ENCODE measurements at places on chromosomes 12 and 14.

DNA sequence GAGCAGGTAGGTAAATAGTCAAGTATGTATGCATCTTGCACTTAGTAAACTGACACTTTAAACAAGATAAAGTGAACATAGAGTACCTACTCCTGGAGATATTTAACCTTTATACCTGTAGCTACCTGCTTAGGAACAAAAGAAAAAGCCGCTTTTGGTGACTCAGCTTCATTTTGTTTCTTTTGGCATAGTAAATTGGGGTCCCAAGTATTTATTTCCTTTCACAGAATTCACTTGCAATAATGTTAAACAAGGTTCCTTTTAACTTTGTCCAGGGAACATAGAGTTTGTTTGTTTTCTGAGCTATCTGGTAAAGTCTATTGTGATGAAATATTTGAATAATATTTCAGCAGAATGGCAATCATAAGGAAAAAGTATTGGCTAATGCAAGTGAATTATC lies 20.0 kb downstream of the SLCO1B3 start:
- no peak for DNase-seq

GRCh38 chr12:40078266-40078665 lies 27.6 kb downstream of the SLC2A13 start:
- no peak for DNase-seq

DNA sequence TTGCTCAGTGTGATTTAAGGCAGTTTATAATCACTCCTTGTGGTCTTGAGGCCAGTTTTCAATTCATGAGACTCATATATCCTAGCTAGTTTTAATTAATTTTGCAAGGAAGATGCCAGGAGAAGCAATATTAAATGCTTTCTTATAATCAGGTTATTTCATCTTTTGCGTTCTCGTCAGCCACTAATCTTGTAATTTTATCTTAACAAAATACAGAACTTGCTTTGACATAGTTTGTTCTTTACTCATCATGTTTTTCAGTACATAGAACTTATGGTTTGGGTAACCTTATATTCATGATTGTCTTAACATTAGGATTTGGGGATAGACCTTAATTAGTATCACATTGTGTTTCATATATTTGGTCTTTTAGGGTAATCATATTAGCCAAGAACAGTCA lies 76.0 kb downstream of the LIN52 start:
- no peak for DNase-seq

DNA sequence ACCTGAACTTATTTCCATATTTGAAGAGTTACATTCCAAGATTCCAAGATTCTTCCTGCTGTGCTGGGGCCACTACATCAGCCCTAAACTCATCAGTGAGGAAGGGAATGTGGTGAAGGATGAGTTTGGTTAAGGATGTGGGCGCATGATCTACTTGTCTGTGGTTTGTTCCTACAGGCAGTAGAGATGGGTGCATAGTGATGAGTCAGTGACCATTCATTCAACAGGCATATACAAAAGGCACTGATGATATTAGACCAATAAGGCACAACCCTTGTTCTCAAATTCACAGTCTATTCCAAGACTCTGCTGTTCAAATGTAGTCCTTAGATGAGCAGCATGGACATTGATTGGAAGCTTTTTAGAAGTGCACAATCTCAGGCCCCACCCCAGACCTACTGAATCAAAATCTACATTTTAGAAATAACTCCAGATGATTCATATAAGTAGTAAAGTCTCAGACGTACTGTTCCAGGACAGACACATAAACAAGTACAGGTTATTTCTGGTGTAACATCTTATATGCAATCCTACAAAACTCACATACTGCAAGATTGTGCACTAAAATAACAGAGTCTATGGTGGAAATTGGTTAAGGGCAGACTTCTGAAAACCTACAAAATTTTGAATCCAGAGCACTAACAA lies 47.7 kb upstream of the MAP3K9 start:
- no peak for DNase-seq

DNA sequence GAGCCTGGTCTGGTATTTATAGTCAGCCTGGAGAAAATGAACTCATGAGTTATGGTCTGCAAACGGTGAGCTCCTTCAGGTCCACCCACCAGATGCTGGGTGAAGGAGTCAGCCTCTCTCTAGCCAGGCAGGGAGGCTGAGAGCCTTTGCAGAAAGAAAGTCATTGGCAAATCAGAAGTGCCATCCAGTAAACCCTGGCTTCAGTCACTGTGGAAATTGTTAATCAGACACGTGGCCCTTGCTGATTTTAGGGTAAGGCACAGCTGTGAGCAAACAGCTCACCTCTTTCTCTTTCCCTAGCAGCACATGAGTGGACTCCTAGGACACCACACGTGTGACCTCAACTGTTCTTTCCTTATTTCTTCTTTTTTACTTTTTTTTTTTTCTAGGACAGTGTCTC lies 44.9 kb downstream of the CHST11 start:
- no peak for DNase-seq

DNA sequence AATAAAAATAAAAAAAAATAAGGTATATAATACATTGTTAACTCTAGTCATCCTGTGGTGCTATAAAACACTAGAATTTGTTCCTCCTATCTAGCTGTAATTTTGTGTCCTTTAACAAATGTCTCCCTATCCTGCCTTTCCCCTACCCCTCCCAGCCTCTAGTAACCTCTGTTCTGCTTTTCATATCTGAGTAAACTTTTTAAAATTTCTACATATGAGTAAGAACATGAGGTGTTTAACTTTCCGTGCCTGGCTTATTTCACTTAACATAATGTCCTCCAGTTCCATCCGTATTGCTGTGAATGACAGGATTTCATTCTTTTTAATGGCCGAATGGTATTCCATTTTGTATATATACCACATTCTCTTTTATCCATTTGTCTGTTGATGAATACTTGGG lies 71.3 kb upstream of the GNG2 start:
- no peak for DNase-seq

GRCh38 chr14:104560586-104560945 lies 19.0 kb upstream of the C14orf180 start:
- no peak for DNase-seq

GRCh38 chr14:82778008-82778590 lies 1244.4 kb upstream of the SEL1L start:
- no peak for DNase-seq

DNA sequence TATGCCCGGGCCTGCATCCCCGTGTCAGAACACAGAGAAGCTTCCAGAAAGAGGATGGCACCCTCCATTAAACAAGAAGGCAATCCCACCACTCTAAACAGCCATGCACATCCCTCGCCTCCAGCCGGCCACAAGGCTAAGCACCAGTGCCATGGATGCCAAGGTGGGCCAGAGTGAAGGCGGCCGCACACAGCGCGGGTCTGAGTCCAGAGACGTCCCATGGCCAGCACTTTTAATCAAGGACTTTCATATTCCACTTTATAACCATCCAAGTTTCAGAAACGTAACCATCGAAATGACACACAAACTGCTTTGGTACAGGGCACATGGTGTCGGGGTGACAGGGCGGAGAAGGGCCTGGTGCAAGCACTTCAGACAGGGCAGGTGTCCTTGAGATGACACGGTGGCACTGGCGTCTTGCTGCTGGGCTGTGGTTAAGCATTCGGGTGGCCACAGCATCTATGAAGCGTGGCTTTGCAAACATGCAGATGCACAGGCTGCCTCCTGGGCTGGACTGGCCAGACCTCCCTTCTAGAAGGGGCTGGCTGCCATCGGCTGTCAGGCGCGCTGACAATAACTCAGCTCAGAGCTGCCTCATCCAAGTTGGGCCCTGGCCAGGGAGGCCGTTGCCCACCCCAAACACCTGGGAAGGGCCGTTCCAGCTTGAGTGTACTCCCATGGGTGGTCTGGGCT lies 117.2 kb downstream of the RFLNA start:
- DNase-seq = no peak

DNA sequence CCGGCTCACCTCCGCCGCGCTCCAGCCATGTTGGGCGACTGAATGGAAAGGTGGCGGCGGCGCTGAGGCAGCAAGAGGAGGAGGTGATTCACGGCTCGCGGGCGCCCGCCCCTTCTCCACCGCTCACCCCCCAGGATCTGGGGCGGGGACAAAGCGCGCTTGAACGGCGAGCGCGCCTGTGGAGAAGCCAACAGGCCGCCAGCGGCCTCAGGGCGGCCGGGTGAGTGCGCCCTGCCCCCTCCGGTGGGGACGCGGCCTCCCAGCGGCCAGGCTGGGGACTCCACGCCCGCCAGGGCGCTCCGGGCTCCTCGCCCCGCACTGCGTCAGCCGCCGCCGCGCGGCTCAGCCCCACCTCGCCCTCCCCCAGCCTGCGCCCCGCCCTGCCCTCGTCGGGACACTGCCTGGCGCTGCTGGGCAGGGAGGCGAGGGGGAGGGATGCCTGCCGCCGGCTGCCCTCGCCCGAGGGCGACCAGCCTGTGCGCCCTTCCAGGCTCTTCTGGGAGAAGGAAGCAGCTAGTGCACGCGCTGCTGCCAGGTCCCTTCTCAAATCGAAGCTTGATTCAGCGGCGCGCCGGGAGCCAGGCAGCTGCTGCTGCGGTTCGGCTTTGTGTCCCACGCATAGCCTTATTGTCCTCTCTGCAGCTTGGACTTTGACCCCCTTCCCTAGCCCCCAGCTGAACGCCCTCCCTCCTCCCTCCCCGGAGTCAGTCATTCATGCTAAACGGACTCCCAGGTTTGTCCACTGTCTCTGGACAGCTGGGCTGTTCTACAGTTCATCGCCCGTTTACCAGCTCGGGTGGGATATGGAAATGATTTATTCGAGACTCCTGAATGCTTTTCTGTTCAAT lies at the start of gene KIF21A:
KIF21A (minus strand) TSS at position 40 of the 848 bp plus-strand sequence. CDS start 150 bp downstream, outside the sequence.
- DNase-seq = peak; percentile 82

- DNase-seq = no peak
These were observed at the start of gene CLMN for GRCh38 chr14:95319312-95320077. Gene CLMN (minus strand): TSS chr14:95319908. CDS start chr14:95319792, 116 bp downstream.
